ENCODE measurements at places on chromosomes 7 and 10.
A peak's percentile ranks its signal among the peaks of the same experiment; 100 is the strongest.

- DNase-seq = no peak
Observed at GRCh38 chr10:116185199-116185867, 87.7 kb downstream of the GFRA1 start.

DNA sequence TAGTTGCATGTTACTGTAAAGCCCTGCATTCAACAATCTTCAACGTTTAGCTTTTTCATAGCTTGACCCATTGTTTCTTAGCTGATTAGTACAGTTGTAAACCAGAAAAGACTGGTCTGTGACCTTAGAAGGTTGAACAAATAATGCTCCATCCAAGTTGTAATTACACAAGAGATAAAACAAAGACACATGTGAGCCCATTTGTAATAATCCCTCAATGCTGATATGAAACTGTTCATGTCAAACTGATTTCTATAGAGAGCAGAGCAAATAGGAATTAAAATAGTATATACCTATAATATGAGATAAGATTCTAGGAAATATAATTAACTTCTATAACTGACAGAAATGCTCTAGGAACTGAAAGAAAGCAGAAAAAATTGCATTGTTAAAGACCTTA is 94.7 kb upstream of the SLC25A13 start:
- no peak for DNase-seq

DNA sequence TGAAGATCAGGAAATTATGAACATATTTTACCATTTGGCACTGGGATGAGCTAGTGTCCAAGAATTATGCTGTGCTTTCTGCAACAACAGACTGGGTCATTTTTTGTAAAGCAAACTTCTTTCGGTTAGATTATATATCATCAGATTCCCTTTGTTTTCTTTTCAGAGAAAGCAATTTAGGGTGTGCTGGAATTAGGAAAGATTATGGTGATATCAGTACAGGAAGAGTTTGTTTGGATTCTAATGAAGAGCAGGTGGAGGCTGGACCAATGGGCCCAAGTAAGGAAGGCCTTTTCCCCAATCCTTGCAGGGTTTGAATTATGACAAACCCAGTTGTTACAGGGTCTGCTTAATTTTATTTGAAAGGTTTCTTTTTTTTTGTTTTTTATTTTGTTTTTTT is 1092.8 kb downstream of the KCNMA1 start:
- DNase-seq = no peak

- no peak for DNase-seq
Observed at GRCh38 chr10:7406712-7407333, 4.0 kb downstream of the SFMBT2 start.

- peak; percentile 84 for DNase-seq
Observed at GRCh38 chr7:33854178-33854577, 51.2 kb upstream of the BMPER start.

DNA sequence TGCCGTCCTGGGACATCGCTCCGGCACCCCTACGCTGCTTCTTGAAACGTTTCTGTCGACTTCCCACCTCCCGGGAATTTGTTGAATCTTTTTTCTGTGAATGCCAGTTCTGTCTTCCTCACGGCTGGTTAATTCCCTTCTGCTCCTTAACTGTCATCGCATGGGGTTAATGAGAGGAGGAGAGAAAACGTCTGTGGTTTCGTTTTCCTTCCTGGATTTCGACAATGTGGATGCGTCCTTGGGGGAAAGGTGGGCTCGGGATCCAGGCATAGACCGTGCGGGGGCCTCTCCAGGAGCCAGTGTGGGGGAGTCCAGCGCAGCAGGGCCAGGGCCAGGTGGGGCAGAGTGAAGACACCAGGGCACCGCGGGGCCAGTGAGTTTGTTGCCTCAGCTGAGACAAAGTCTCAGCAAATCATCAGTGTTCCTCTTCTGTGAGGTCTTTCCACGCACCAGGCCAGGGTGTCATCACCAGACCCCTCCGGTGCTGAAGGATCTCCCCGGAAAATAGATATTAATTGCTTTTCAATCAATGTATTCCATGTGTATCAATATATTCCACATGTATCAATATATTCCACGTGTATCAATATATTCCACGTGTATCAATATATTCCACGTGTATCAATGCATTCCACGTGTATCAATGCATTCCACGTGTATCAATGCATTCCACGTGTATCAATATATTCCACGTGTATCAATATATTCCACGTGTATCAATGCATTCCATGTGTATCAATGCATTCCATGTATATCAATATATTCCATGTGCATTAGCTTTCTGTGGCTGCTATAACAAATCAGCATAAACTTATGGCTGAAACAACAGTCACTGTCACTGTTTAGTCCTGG is 33.7 kb upstream of the CFAP46 start:
- DNase-seq = no peak

DNA sequence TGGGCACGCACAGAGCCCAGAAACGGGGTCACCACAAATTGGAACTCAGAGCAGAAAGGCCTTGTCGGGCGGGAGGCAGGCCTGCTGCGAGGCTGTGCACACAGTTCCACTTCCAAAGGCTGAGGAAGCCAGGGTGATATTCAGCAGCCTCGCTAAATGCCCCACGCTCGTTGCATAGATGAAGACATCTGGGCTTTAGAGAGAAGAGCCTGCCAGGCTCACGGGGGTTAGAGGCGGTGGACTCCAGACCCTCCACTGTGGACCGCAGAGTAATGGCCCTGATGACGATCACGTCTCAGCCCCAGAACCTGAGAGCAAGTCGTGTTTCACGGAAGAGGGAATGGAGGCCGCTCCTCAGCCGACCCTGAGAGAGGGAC is 104.2 kb downstream of the DNAJB6 start:
- DNase-seq = no peak

DNA sequence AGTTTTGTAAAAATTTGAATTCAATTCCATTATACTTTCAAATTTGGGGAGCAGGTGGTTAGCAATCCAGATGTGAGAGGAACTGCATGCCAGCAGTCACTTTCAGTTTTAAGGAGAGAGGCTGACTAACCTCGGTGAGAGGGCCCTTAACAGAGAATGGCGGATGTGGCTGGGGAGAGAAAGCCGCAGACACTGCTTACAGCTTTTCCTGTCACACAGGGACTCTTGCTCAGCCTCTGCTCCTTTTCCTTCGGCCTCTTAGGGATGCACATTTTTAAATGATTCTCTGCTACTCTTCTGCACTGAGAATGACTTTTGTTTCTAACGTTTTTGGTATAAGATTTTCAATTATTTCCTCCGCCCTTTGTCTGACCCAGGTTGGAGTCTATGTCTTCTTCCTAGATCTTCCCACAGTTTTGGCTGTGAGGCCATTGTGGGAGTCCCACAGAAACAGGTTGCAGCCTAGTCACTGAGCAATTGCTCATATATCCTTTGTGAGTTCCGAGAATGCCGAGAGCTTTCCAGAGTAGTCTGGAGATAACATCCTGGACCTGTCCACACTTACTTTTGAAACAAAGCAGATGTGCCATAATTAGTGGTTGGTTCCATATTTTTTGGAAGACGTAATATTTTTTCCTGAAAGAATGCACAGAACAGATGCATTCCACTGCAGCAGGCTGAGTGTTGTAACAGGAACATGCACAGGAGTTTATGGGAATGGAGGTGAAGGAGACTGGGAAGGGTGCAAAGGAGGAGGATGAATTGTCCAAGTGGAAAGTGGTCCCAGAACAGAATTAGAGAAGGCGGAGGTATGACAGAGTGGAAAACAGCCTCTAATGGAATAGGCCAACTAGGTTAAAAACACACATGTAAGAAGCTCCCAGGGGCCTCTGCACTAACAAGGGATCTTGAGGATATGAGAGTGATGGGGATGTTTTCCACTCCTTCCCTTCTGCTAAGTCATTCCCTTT is 168.0 kb upstream of the ZNF32 start:
- peak; percentile 53 for DNase-seq

- no peak for DNase-seq
Observed at GRCh38 chr10:75540981-75541380, 109.6 kb downstream of the LRMDA start.

DNA sequence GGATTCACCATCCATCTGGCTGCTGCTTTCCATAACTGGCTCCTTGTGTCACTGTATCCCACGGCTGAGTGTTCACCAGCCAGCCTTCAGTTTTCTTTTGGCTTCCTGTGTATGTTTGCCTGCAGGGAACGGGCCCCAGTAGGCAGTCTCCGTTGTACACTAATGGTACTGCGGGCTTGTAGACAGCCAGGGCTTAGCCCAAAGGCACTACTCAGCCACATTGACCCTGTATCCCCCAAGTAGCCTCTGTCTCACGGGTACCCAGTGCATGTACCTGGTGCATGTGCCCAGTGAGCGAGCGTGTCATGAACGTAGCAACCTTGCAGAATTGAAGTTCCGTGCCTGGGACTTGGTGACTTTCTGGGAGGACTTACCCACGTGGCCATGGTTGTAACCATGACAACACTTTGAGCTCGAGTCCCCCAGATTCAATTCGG is 6.1 kb downstream of the PFKFB3 start:
- DNase-seq = no peak

- DNase-seq = no peak
Observed at GRCh38 chr7:153832160-153832559, 220.0 kb upstream of the DPP6 start.

- DNase-seq = no peak
Observed at GRCh38 chr7:138308136-138308535, 151.9 kb upstream of the TRIM24 start.

- no peak for DNase-seq
Observed at GRCh38 chr7:24885716-24886115, 94.3 kb downstream of the OSBPL3 start.

DNA sequence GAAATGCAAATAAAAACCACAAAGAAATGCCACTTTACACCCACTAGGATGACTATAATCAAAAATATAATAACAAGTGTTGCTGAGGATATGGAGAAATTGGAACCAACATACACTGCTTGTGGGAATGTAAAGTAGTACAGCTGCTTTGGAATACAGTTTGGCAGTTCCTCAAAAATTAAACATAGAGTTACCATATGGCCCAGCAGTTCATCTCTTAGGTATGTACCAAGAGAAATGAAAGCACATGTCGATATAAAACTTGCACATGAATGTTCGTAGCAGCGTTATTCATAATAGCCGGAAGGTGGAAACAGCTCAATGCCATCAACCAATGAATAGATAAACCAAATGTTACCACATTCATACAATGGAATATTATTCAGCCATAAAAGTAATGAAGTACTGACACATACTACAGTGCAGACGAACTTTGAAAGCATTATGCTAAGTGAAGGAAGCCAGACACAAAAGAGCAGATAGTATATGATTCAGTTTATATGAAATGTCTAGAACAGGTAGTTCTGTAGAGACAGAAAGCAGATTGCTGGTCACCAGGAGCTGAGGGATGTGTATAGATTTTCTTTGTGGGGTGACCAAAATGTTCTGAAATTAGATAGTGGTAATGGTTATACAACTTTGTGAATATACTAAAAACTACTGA is 12.4 kb downstream of the BCAP29 start:
- DNase-seq = no peak

GRCh38 chr7:35792472-35792871 is 8.4 kb upstream of the SEPTIN7 start:
- no peak for DNase-seq
